Right ventricle myocardium superior (tissue), 1 donor: ENCODE measurements at places on chromosomes 12 and 14.

- DNase-seq, result peak; percentile 36
Measured at GRCh38 chr14:104316121-104316722, 177.8 kb downstream of the KIF26A start.

DNA sequence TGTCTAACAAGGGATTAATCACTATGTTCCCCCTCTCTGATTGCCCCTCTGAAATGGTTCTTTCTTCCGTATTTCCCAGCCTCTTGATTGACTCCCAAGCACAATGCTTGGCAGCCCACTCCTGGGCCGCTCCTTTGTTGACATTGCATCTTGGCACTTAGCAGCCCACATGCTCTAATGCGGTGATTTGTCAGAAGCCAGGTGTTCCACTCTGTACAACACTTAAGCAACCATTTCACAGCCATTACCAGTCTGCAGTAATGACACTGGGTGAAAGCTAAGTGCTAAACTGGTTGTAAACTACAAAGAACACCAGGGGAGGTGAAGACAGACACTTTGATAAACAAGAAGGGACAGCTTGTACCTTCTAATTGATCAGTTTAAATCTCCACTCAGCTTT, 353.5 kb downstream of the TMEM132D start:
- DNase-seq, result no peak

DNA sequence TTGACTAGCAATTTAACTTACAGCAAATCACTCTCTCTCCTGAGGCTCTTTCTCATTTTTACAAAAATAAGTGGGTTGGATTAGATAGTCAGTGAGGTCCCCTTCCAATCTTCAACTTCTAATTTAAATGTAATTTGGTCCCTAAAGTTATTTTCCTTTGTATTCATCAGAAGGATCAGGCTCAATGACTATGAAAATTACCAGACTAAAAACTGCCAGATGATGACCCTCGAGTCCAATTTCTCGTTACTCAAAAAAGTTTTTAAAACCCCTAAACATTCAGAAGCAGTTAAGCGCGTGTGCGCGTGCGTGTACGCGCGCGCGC, 34.7 kb downstream of the DICER1 start:
- no peak for DNase-seq

DNA sequence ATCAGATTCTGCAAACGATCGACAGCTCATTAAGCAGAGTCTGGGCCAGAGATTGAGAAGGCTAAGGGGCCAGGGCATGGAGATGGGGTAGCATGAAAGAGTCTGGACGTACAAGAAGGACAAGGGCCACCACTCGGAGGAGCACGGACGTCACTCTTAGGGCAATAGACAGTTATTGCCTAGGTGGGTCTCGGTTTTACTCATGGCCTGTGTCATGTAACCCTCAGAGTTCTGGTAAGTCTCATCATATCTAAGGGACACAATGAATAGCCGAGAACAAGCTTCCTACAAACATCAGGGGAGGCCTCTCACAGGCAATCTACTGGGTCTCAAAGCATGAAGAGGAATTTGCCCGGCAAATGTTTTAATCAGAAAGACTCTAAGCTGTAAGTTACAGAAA, 30.4 kb upstream of the ITPK1 start:
- DNase-seq, result no peak

- no peak for DNase-seq
Measured at GRCh38 chr14:45199230-45199629, 53.8 kb downstream of the MIS18BP1 start.

GRCh38 chr12:47391566-47391965, 311.8 kb upstream of the AMIGO2 start:
- no peak for DNase-seq

DNA sequence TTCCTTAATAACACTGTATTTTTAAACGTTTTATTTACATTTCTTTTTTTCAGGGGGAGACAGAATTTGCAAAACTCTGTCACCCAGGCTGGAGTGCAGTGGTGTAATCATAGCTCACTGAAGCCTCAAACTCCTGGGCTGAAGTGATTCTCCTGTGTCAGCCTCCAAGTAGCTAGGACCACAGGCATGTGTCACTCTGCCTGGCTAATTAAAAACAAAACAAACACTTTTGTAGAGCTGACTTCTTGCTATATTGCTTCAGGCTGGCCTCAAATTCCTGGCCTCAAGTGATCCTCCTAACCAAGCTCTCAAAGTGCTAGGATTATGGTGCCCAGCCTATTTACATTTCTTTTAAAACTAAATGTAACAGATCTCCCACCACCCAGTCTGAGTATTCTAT, 12.7 kb downstream of the CPSF6 start:
- no peak for DNase-seq

DNA sequence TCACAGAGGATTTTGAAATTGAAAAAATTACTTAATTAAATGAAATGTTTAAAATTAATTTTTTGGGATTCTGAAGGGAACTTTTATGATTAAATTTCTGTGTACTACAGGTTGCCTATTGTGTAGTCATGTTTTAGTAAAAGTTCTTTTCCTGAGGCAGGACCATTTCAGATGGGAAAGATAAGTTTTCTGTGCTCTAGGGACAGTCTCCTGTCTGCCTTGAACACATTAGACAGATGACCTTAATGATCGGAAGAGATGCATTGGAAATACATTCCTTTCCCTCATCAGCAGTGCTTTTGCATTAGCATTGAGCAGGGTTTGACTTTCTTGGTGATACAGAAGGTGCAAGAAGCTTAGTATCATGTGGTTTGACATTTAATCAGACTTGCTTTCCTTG, 28.1 kb downstream of the CRADD start:
- DNase-seq, result no peak

DNA sequence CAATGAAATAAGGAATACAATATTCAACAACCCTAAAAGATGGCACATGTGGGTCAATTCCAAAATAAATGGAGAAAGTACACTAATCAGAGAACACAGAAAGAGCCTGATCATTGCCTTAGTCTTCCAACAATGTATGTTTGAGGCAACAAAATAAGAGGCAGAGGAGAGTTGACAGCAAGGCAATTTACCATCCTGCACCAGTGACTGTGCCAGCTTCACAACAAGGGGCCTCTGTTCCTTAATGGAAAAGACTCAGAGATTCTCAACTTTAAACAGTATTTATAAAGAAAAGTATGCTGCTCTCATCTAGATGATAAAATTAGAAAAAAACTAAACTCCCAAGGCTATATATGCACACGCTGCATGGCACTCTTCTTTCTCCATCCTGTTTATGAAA, 25.9 kb downstream of the EPS8 start:
- DNase-seq, result no peak

DNA sequence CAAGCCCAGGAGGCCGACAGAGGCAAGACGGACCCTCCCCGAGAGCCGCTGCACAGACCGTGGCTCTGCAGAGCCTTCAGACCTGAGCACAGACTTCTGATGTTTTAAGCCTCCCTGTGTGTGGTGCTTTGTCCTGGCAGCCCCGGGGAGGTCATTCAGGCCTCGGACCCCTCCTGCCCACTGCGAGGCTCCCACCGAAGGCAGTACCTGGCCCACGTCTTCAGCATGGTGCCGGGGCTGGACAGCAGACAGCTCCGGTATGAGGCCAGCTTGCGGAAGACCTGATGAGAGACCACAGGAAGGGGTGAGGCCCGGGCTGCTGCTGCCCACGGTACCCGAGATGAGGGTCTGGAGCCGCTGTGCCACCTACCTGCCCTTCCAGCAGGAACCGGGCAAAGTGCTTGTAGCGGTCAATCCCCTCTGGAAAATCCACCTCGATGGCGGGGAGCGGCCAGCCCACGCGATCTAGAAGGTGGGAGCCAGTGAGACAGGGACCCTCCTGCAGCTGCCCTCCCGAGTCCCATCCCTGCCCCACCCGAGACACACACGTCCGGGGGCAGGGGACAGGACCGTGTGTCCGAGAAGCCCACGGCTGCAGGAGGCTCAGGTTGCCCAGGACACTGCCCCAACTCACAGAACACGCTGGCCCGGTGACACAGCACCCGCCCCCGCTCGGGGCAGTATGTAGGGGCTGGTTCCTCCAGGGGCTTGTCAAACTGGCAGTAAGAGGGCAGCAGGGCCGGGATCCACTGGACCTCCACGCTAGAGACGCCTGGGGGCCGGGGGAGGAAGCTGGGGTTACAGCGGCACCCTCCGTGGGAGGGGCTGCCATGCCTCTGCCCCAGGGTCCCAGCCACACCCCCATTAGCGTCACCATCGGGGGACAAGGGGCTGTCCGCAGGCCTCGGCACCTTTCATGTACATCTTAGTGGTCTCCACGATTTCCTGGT, 35.6 kb upstream of the UBC start:
- DNase-seq, result peak; percentile 36

DNA sequence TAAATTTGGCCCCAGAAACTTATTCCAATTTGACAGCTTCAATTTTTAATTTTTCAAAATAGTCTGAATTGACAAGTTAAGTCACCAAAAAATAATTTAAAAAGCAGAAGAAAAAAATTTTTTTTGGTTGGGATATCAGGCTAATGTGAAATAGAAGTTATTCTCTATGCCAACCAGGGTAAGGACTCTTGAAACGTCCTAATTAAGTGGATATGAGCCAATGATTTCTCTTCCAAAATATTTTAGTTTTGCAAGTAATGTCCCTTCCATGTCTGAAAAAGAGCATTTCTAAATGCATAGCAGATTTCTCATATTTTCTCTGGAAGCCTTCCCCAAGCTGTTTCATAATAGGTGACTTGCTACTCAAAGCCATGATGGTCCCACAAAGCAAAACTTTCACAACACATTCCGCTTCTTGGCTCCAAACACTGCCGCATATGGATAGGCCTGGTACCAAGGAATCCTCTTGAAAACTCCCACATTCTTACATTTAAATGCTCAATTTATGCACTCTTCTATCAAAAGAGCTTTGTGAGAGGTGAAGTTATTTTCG, 65.1 kb downstream of the SIX6 start:
- DNase-seq, result no peak

GRCh38 chr12:1083889-1084262, 92.9 kb downstream of the ERC1 start:
- DNase-seq, result no peak

- no peak for DNase-seq
Measured at GRCh38 chr12:114685869-114686268, 1.9 kb upstream of the TBX3 start.

GRCh38 chr12:106648736-106649135, 65.9 kb downstream of the RFX4 start:
- no peak for DNase-seq

- peak; percentile 52 for DNase-seq
Measured at GRCh38 chr14:64388533-64389285, 556 bp downstream of the MTHFD1 start.

DNA sequence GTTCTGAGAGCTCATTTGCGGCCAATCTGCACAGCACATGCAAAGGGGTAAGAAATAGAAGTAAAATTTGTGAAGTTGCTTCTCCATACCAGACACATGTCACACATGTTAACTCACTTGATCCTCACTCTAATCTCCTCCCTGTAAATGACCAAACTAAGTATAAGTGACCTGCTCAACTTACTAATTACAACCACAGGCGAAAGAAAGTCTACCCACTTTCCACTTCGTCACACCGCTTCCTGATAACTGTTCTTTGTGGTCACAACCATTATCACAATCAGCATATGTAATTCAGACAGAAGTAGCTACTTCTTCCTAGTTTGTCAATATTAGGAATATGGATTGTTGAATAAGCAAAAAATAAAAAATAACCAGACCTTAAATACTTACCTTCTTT, 293.7 kb upstream of the CLEC14A start:
- no peak for DNase-seq

DNA sequence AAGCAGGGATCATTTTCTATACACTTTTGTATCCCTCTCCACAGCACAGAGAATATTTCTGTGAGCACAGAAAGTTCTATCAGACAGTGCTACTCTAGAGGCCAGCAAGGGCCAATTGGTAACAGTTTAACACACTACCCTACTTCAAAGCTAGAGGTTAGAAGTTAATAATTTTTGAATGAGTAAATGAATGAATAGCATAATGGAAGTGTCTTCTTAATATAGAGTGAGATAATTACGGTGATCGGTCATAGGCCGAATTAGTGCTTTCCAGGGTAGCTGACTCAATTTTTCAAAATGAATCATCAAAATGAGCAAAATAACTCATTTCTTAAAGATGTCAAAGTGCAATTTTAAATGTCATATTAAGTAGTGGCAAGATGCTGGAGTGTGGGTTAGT, 67.0 kb upstream of the CCDC198 start:
- DNase-seq, result no peak

DNA sequence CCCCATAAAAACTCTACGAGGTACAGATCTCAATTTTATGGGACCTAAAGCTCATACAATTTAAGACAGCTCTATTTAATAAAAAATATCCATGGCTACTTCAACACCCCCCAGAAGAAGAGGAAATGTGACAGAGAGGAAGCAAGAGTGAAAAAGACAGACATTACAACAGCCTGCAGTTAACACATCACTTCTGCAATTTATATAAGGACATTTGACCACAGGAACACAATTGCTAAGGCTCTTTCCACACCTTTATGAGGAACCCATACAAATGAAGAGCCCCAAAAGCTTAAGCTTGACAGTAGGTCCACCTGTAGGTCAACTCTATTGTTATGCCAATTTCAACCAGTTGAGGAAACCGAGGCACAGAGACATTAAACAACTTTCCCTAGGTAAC, 5.6 kb downstream of the OR10P1 start:
- DNase-seq, result no peak

DNA sequence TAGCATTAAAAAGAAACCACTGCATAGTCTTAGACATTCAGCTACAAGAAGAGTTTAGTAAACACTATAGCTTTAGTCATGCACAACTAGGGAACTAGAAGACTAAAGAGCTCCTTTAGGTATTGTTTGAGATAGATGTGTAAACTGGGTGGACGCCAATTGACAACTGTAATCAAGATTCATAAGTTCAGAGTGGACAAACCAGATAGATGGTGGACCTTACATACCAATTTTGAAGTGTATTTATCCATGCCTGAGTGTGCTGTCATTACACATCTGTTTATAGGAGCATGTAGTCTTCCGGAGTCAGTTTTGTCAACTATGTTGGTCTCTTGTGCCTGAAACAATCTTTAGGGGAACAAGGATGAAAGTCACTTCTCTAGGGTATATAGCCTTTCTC, 96.6 kb downstream of the LMO3 start:
- no peak for DNase-seq

DNA sequence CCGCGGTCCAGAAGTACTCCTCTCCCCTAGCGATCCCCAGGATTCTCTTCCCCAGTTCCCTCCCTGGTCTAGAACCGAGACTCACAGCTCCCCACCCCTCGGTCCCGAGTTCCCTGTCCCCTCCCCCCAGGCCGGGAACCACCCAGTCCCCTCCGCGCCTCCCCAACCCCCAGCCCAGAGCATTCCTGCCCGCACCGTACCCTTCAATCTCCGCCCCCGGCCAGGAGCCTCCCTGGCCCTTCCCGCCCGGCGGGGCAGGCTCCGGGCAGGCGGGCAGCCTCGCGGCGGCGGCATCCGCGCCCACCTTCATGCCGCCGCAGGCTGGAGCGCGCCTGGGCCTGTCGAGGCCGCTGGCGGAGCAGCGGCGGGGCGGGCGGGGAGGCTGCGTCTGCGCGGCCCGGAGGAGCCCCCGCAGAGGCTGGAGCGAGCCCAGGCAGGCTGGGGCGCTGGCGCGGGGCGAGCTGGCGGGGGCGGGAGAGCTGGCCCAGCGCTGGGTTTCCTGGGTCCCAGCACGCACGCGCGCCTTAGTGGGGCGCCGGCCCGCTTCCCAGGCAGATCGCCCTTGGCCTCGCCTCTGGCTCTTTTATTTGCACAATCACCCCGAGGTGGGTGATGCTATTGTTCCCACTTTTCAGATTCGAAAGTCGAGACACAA, 22.2 kb upstream of the GPR132 start:
- DNase-seq, result peak; percentile 71

- DNase-seq, result no peak
Measured at GRCh38 chr12:1993871-1994371, 10.3 kb downstream of the DCP1B start.
